ENCODE measurements at places on chromosomes 13 and 19.

- DNase-seq, result peak; percentile 79
Observed at GRCh38 chr13:31846961-31847752, 107.8 kb downstream of the RXFP2 start.

- DNase-seq, result no peak
Observed at GRCh38 chr13:98775844-98776598, 23.5 kb upstream of the SLC15A1 start.

DNA sequence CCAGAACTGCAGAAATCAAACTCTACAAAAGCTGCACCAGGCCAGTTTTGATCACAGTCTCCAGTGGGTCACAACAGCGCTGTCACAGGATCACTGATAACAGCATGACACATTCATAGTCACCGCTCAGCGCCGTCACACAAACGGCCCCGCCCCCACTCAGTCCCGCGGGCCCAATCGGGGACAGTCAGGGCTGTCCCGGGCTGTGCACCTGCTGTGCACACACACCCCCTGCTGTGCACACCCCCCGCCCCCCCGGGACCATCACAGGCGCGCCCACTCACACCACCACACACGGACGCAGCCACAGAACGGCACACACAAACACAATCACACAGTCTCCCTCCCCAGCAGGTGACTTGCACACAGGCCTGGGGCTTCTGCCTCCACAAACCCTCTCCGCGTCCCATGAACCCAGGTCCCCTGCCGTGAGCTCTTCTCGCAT lies 435 bp upstream of the ZNF382 start:
- no peak for DNase-seq

- no peak for DNase-seq
Observed at GRCh38 chr19:28636016-28636629, 576.8 kb downstream of the UQCRFS1 start.

- no peak for DNase-seq
Observed at GRCh38 chr13:99133230-99133629, 67.4 kb upstream of the UBAC2 start.

GRCh38 chr13:33256148-33256840 lies 29.3 kb downstream of the STARD13 start:
- DNase-seq, result no peak

DNA sequence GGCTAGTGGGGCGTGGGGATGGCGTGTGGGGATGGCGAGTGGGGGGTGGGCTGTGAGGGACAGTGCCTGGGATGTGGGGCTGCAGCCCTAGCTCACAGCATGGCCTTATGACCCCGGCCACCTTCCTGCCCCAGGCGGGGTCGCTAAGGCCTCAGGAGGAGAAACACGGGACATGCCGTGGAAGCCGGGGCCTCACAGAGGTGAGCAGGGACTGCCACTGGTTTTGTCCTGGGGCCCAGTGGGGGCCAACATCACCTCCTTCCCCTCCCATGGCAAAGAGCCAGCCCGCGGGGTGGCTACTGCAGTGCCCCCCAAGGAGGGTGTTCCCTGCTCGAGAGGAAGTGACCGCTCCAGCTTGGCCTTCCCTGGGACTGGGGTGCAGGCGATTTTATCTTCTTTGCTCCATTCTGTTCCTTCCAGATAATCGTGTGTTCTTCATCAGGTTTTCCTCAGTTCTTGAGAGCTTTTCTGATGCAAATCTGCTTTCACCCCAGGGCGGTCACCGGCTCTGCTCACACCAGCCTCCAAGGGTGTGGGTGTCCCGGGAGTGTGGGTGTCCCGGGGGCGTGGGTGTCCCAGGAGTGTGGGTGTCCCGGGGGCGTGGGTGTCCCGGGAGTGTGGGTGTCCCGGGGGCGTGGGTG lies 1.2 kb downstream of the F7 start:
- DNase-seq, result peak; percentile 31

- peak; percentile 23 for DNase-seq
Observed at GRCh38 chr19:50819636-50820035, 4.0 kb downstream of the KLK1 start.

DNA sequence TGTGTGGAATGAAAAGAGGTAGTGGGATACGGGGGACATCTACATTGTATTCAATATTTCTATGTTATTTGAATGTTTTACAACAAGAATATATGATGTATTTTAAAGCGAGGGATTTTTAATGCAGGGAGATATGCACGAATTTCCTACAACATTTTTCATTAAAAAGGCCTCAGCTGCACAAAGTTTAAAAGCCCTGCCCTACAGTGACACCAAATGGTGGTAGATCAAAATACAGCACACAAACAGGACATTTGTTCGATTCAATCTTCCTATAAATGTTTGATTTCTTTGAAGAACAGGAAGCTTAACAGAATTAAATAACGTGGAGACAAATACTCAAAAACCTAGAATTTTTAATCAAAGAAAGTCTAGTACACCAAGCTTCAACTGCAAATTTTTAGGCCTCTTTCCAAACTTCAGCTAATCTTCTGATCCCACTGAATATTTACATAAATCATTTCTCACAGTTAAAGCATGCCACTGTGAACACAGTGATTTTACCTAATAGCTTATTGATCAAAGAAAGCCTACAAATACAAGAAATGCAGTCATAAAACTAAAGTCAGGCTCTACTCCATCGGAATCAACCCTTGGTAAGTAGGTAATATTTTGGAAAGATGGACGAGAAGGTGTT lies 257.2 kb downstream of the DIAPH3 start:
- peak; percentile 56 for DNase-seq

DNA sequence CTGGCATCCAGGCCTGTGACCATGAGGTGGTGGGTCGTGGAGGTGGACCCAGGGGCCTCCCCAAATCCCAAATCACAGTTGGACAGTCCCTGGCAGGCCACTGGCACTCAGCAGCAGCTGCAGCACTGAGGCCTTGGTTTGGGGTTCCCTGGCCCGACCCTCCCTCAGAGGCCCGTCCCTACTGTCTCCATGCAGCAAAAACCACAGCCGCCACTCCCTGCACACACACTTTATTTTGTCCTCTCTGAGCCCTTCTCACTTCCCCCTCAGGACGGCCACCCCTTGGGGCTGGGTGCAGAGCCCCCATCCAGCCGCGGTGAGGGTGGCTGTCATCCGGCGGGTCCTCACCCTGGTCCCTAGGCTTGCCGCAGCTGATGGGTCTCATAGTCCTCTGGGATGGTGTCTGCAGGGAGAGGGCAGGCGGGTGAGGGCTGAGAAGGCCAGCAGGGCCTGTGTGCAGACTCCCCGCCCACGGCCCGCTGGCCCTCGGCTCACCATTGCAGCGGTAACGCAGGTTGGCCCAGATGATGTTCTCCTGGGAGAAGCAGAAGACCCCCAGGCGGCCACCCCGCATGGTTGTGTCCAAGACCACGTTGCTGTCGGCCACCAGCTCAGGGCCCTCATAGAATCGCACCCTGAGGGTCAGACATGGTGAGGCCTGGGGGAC lies 8.4 kb downstream of the COMP start:
- DNase-seq, result no peak

- DNase-seq, result no peak
Observed at GRCh38 chr19:38769635-38770211, 3.6 kb downstream of the LGALS7 start.

GRCh38 chr19:14182476-14182875 lies 23.5 kb downstream of the ADGRL1 start:
- DNase-seq, result no peak

GRCh38 chr19:49165865-49166301 lies 8.3 kb downstream of the TRPM4 start:
- no peak for DNase-seq

DNA sequence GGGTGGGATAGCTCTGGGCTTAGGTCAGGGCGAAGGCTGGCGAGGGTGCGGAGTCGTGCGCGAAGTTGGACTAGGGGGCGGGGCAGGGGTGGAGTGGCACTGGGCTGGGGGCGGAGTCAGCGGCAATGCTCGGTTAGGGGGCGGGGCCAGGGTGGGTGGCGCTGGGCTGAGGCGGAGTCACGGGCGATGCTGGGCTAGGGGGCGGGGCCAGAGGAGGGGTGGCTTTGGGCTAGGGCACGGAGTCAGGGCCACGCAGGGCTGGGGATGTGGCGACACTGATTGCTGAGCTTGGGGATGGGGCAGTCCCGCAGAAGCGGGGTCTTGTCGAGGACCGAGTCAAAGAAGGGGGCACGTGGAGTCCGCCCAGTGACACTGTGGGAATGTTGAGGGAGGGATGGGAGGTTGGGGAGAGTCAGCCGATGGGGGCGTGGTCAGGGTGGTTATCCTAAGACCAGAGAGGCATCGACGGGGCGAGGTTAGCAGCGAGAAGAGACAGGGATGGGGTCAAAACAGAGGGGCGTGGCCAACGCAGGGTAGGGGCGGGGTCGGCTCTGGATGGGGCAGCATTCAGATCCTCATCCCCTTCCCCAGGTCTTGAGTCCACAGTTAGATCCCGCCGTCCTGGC lies 8.7 kb downstream of the HOMER3 start:
- DNase-seq, result peak; percentile 86

- DNase-seq, result no peak
Observed at GRCh38 chr19:48417421-48417820, 24.0 kb downstream of the GRIN2D start.

DNA sequence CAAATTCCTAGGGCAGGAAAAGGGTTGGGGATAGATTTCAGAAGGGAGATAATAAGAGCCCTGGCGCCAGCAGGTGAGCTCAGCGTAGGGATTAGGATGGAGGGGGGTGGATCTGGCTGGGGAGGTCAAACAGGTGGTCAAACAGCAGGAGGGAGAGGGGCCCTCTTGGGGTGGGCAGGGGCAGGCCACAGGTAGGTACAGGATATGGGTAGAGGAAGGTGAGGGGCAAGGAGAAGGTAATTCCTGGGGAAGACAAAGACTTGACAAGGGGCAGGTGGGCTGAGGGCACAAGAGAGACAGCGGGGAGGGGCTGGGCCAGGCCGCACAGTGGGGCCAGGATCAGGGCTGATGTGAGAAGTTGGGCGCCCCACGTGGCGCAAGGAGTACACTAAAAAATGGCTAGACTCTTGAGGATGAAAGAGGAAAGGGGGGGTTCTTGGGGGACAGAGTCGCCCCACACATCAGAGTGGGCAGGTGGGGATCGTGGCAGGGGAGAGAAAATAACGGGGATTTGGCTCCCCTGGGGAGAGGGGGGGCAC lies 713 bp downstream of the KRI1 start:
- peak; percentile 78 for DNase-seq

- peak; percentile 74 for DNase-seq
Observed at GRCh38 chr19:48390188-48391099, 907 bp downstream of the KDELR1 start.

Measured in NCI-H69 (cell line).